Activated CD8-positive, alpha-beta T cell treated with anti-CD3 and anti-CD28 coated beads for 36 hours (primary cell): ENCODE measurements at places on chromosomes 5 and 9.
A peak's percentile ranks its signal among the peaks of the same experiment; 100 is the strongest.

DNA sequence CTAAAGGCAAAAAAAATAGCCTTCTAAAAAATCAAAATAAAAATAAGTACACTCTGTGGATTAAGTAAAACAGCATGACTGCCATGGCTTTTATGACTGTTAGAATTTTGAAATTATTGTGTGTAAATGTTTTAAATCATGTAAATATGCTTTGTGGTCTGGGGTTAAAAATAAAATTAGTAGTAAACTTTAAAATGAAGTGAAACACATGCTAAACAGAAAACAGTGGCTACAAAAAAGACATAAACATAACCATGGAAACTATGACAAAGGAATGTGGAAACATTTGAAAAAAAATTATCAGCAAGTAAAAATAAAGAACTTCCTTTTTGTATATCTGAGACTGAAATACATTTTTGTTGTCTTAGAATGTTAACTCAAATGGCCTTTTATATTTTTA, 134.5 kb upstream of the SPEF2 start:
- no peak for DNase-seq

GRCh38 chr9:112037281-112038016, 137.6 kb downstream of the SUSD1 start:
- peak; percentile 87 for DNase-seq

DNA sequence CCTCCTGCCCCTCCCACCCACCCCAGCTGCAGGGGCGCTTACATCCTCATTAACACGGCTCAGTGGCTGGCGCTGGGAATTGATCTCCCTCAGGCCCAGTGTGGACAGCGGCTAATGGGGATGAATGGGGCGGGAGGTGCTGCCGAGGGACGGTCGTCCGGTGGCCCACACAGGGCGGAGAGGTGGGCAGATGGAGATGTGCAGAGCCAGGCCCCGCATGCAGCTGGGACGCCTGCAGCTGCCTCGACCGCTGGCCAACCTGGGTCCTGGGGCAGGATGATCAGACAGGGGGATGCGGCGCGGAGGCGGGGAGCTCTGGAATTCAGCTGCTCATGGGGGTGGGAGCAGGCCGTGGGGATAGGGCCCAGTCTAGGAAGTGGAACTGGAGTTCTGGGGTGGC, 17.6 kb downstream of the TSPAN17 start:
- no peak for DNase-seq

DNA sequence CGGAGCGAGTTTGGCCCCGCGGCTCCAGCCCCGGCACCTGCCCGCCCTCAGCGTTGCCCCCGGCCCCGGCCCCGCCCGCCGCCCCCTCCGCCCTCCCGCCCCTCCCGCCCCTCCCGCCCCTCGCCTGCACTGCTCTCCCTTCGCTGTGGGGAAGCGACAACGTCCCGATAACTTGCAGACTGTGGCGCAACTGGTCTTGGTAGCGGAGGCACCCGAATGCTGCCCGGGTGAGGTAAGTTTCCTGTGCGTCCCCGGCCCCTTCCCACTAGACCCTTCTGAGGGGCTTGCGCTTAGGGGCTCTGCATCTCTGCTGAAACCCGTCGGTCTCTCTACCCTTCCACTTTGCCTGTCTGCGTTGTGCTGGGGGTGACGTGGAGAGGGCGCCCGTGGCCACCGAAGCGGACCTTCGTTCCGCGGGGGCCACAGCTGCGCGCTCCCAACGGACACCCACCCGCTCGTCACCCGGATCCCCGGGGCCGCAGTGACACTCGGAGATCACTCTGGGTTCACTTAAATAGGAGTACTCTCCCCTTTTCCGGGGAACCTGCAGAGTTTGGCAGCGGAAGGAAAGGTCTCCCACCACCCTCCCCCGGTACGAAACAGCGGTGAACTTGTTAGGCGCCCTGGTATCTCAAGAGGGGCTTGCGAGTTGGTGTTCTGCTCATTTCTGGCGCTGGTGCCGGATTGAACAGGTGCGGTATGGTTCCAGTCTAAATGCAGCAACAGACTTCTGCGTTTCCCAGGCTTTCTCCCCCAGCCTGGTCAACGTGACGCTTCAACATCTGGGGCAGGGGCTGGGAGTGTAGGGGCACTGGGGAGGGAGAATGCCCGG, 707 bp downstream of the PIP5K1B start:
- DNase-seq, result peak; percentile 6

DNA sequence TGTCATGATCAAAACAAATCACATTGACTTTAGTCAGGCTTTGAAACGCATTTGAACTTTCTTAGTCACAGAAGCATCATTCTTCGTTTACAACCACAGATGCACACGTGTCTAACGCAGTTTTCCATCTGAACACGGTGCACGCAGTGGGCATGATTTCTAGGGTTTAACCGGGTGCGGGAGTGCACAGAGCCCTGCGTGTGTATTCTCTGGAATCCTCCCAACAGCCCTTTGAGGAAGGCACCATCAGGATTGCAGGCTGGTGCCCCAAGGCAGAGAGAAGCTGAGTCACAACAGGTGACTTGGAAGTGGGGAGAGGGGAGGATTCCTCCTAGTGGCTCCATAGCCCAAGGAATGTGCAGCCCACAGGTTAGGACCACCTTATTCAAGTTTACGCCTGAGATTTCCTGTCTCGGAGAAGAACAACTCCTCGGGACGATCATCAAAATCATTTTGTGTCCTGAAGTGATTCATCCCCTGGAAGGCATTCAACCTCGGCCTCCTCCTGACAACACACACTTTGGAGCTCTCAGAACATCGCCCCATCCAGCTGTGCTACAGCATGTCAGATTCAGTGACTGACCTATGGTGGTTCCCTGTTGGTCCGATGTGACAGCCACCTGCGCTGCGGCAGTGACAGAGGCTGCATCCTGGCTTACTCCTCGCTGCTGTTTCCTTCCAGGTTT, 13.1 kb downstream of the ROPN1L start:
- DNase-seq, result no peak
